ENCODE measurements at places on chromosomes 12 and 14.

DNA sequence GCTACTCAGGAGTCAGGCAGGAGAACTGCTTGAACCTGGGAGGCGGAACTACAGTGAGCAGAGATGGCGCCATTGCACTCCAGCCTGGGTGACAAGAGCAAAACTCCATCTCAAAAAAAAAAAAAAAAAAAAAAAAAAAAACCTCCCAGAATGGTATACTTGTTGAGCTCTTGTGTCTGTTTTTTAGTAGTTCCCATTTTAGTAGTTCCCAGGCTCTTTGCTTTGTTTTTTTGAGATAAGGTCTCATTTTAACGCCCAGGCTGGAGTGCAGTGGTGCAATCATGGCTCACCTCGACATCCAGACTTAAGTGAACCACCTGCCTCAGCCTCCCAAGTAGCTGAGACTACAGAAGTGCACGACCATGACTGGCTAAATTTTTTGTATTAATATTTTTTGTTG is 13.4 kb downstream of the ATXN2 start:
- DNase-seq, result no peak

DNA sequence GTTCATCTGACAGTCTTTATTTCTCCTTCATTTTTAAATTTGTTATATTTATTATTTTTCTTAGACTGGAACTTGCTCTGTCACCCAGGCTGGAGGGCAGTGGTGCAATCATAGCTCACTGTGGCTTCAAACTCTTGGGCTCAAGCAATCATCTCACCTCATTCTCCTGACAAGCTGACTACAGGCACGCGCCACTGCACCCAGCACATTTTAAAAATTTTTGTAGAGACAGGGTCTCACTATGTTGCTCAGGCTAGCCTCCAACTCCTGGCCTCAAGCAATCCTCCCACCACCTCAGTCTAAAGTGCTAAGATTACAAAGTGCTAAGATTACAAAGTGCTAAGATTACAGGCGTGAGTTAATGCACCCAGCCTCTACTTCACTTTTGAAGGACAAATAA is 96.6 kb downstream of the RALGAPA1 start:
- DNase-seq, result no peak

DNA sequence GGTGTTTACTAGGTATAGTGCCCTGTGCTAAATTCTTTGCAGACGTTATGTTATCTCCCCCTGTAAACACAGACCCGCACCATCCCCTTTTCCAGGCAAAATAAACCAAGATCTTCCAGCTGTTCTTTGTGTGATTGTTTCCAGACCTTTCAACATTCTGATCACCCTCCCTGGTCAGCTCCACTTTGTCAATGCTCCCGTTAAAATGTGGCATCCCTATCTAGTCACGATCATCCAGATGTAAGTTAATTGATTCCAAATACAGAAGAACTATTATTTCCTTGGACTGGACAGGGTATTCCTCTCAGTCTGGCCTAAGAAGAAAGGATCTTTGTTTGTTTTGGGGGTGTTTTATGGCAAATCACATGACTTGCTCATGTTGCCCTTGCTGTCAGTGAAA is 127.6 kb upstream of the ARID2 start:
- DNase-seq, result no peak

DNA sequence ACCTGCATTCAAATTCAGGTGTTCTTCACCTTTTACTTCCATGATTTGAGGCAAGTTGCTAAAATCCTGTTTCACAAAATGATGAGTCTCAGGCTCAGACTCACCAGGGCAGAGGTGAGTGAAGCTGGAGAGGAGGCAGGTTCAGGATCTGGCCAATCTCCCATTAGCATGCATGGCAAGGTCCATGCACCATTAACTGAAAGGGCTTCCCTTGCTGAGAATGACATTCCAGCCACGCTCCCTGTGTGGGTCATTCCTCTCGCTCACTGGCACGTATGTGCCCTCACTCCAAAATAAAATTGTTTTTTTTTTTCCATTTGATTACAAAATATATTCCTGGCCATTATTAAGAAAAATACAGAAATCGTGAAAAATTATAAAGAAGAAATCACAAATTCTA is 257.6 kb downstream of the C12orf75 start:
- no peak for DNase-seq

GRCh38 chr12:22733756-22734155 is 108.8 kb downstream of the ETNK1 start:
- DNase-seq, result no peak

DNA sequence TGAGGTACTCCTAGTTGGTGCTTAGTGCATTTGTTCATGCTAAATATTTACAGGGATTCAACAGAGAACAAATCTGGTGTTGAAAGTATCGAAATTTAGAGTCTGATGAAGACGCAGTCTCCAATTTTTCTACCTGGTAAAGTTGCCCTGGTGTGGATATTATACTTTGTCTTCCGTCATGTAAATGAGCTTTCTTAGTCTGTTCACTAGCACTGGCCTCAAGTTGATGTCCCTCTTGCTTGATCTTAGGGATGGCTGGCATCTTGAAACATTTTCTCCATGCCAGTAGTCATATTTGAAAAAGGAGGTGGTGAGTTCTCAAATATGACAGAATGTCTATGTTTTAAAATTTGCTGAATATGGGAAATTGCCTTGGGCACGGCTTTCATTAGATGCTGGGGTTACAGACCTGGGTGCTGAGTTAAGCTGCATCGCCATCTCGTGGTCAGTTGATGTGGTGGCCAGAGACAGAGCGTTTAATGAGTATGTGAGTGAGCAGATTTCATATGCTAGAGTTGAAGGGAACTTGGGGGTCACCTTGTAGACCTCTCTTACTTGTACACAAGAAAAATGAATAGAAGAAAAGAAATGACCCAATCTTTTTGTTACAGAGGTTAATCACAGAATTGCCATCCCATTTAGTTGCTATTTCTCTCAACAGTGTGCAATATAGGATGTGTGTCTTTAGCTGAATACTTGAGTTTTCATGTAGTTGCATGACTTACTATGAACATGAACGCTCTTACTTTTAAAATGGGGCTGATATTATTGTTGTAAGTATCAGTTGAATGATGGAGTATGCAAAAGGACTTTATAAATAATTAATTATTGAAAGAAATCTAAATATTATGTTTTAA is 172.8 kb upstream of the DCN start:
- DNase-seq, result peak; percentile 5

- no peak for DNase-seq
These were observed 33.7 kb upstream of the LGR5 start for GRCh38 chr12:71405884-71406283.

GRCh38 chr12:56129942-56130495 is 2.0 kb downstream of the ESYT1 start:
- DNase-seq, result no peak

- no peak for DNase-seq
These were observed 7.6 kb downstream of the SAMD4A start for GRCh38 chr14:54574528-54574927.

GRCh38 chr12:47882781-47883546 is 21.8 kb downstream of the VDR start:
- no peak for DNase-seq

- DNase-seq, result no peak
These were observed 943.8 kb downstream of the SLC16A7 start for GRCh38 chr12:60539592-60539991.

GRCh38 chr14:34620839-34621238 is 9.1 kb downstream of the SNX6 start:
- no peak for DNase-seq

DNA sequence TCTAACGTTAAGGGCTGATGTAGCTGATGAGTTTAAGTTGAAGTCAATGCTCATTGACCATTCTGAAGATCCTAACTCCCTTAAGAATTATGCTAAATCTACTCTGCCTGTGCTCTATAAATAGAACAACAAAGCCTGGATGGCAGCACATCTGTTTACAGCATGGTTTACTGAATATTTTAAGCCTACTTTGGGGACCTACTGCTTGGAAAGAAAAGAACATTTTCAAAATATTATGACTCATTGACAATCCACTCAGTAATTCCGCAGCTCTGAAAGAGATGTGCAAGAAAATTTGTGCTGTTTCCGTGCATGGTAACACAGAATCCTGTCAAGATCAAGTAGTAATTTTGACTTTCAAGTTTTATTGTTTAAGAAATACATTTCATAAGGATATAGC is 35.0 kb upstream of the NAV3 start:
- DNase-seq, result no peak
